Testis (tissue), 5 donors: ENCODE measurements at places on chromosomes 12 and 14. TPM values are rescaled to one million over a fixed set of nuclear protein-coding genes. Genes with fewer than 3 reads are reported as not detected.

GRCh38 chr12:119713551-119714031 lies 45.7 kb downstream of the PRKAB1 start:
- H3K27ac ChIP-seq = no peak overlapping the region
- no peak overlapping the region for H3K4me3 ChIP-seq
- no peaks in the 10 kb centered on the region for H3K27me3 ChIP-seq
- no peaks in the 10 kb centered on the region for H3K36me3 ChIP-seq
- no peak for DNase-seq

TSFM gene
- 51.2 TPM for polyA plus RNA-seq

DNA sequence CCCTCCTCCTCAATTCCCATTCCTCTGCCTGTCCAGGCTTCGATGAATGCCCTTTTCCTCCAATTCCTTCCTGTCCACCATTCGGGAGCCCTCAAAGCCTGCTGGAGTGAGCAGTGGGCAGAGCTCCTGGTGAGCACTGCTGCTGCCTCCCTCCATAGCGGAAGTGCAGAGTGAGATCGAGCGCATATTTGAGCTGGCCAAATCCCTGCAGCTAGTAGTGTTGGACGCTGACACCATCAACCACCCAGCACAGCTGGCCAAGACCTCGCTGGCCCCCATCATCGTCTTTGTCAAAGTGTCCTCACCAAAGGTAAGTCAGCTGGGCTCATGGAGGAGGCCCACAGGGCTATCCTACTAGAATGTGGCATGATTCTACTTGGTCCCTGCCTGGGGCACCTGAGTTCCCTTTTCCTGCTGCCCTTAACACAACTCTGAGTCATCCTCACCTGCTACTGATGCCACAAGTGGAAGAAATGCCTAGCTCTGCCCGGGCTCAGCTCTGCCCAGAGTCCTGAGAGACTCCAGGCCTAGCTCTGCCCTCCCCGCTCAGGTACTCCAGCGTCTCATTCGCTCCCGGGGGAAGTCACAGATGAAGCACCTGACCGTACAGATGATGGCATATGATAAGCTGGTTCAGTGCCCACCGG lies 8.0 kb downstream of the CACNB3 start:
- no peak overlapping the region for H3K27ac ChIP-seq
- no peaks in the 10 kb centered on the region for H3K36me3 ChIP-seq
- DNase-seq = no peak

DNA sequence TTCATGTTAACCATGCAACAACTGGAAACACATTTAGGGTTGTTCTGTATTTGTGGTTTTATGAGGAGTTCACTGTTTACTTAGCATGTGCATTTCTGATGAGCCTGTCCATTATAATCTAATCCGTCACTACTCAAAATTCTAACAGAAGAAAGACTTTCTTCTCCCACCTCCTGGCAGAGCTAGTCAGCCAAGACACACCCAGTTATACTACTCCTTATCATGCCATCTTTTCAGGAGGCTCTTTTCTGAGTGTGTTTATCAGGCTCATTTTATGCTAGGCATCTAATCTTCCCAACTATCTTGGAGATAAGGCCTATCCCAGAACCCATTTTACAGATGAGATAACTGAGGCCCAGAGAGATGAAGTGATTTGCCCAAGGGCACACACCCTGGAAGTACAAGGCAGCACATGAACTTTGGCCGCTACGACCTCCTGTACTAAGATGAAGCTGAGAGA lies 10.4 kb upstream of the MED13L start:
- H3K27ac ChIP-seq = no peak overlapping the region
- DNase-seq = no peak
- H3K27me3 ChIP-seq = no peaks in the 10 kb centered on the region
- no peaks in the 10 kb centered on the region for H3K4me1 ChIP-seq
- no peak overlapping the region for H3K4me3 ChIP-seq
- H3K36me3 ChIP-seq = no peaks in the 10 kb centered on the region

AQP6 gene
- 3.1 TPM for polyA plus RNA-seq

DNA sequence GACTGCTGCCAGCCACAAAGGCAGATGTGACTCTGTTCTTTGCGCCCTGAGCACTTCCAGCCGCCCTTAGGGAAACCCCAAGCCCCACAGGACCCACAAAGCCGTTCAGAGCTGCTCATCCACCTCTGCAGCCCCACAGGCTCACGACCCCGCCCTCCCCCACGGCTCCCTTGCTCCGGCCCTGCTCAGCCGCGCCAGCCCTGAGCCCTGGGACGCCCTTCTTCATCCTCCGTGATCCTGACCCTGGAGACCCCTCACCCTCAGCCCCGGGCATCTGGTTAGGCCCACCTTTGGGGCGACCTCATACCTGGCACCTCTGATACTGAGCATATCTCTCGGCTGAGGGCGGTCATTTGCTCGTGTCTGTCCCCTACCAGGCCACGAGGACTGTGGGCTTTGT lies 125.8 kb upstream of the EVL start:
- no peaks in the 10 kb centered on the region for H3K27me3 ChIP-seq
- no peak for DNase-seq
- no peak overlapping the region for H3K4me3 ChIP-seq
- no peaks in the 10 kb centered on the region for H3K36me3 ChIP-seq
- no peak overlapping the region for H3K27ac ChIP-seq
- H3K4me1 ChIP-seq = no peaks in the 10 kb centered on the region

GRCh38 chr12:29634057-29634456 lies 136.6 kb upstream of the OVCH1 start:
- H3K27ac ChIP-seq = no peak overlapping the region
- no peak for DNase-seq
- no peak overlapping the region for H3K4me3 ChIP-seq
- no peaks in the 10 kb centered on the region for H3K27me3 ChIP-seq

FLVCR2 gene
- 49.6 TPM for polyA plus RNA-seq

ACOT6 gene
- polyA plus RNA-seq = 0.57 TPM

SCNN1A gene
- 14.6 TPM for polyA plus RNA-seq

DNA sequence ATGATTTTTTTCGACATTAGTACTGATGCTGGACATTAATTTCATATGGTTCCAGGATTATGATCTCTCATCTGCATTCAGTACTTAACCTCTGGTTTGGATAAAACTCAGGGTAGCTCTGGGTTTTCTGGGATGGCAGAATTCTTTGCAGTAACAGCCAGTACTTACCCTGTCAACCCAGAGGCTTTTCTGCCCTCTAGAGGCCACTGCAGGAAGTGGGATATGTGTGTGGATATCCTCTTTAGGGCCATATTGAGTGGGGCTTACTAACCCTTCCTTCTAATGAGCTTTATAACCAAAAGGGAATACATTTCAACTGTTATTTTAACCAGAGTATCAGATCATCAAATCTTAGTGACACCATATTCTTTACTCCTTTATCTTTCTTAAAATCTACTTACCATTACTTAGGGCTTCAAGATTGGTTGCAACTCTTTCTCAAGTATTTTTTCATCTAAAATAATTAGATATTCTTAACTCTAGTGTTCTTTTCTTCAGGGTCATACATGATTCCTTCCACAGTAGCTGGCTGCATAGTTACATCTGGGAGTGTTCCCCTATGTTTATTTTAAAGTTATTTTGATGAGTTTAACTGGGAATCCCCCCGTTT lies 488.0 kb upstream of the STXBP6 start:
- no peak overlapping the region for H3K27ac ChIP-seq
- no peaks in the 10 kb centered on the region for H3K27me3 ChIP-seq
- DNase-seq = peak; percentile 81
- no peaks in the 10 kb centered on the region for H3K36me3 ChIP-seq
- H3K4me1 ChIP-seq = no peaks in the 10 kb centered on the region

GRCh38 chr14:99936056-99936455 lies 129.2 kb upstream of the EVL start:
- no peaks in the 10 kb centered on the region for H3K27me3 ChIP-seq
- H3K4me1 ChIP-seq = no peaks in the 10 kb centered on the region
- no peak overlapping the region for H3K27ac ChIP-seq

- H3K27ac ChIP-seq = no peak overlapping the region
- no peak for DNase-seq
- H3K36me3 ChIP-seq = no peaks in the 10 kb centered on the region
Observed at GRCh38 chr12:12800406-12801180, 12.6 kb upstream of the DDX47 start.

DNA sequence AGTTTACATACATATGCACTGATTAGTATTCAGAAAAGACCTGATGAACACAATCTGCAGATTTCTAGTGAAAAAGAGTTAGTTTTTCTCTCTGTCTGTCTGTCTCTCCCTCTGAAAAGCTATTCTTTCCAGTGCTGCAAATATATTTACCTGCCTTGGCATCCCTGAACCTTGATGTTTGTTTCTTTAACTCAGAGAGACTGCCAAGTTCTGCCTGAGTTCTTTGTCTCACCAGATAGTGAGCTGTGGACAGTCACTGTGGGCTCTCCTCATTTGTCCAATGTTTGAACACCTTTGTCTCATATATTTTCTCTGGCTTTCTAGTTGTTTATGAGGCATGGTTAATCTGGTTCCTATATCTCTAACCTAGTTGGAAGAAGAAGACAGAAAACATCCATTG lies 250.4 kb downstream of the SOX5 start:
- no peaks in the 10 kb centered on the region for H3K36me3 ChIP-seq
- H3K4me3 ChIP-seq = no peak overlapping the region
- H3K4me1 ChIP-seq = no peaks in the 10 kb centered on the region
- DNase-seq = no peak
- H3K27ac ChIP-seq = no peak overlapping the region

PTGER2 gene
- polyA plus RNA-seq = 5.3 TPM

GRCh38 chr14:93011141-93011529 lies 88.2 kb downstream of the CHGA start:
- no peak overlapping the region for H3K27ac ChIP-seq
- peaks cover 76% of the 10 kb centered on the region for H3K4me1 ChIP-seq
- no peak overlapping the region for H3K4me3 ChIP-seq
- H3K27me3 ChIP-seq = no peaks in the 10 kb centered on the region
- DNase-seq = no peak

DNA sequence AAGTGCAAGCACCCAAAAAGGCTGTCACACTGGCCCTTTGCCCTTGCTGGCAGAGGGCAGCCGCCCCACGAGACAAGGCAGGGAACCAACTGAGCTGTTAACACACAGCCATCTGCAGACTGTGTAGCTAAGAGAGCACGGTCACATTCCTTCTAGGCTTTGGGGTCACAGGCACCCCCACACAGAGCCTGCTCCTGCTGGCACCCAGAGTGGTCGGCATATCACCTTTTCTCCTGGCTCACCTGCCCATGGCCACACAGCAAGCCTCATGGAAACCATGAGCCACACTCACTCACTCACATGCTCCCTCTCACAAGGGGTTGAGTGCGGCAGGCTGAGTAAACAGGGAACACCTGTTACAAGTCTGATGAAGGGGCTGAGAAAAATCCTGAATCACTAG lies 214.5 kb downstream of the PCNX1 start:
- no peak for DNase-seq
- H3K4me1 ChIP-seq = peaks cover 10% of the 10 kb centered on the region
- H3K36me3 ChIP-seq = no peaks in the 10 kb centered on the region

DNA sequence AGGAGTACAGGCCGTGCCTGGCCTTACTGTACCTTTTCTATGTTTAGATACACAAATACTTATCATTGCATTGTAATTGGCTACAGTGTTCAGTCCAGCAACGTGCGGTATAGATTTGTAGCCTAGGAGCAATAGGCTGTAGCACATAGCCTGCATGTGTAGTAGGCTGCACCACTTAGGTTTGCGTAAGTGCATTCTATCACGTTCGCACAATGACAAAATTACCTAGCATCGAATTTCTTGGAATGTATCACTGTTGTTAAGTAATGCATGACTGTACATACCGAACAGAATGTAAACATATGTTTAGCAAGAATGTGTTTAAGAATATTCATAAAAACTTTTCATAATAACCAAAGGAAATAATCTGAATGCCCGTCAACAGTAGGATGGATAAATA lies 31.9 kb downstream of the VRTN start:
- H3K4me3 ChIP-seq = no peak overlapping the region
- no peak for DNase-seq
- no peaks in the 10 kb centered on the region for H3K4me1 ChIP-seq

- no peaks in the 10 kb centered on the region for H3K36me3 ChIP-seq
- no peak overlapping the region for H3K4me3 ChIP-seq
Observed at GRCh38 chr12:29744365-29744764, 39.4 kb downstream of the TMTC1 start.

- no peaks in the 10 kb centered on the region for H3K36me3 ChIP-seq
- no peak for DNase-seq
- H3K4me3 ChIP-seq = no peak overlapping the region
- no peaks in the 10 kb centered on the region for H3K4me1 ChIP-seq
- H3K27ac ChIP-seq = no peak overlapping the region
Observed at GRCh38 chr12:65269603-65270002, 8.9 kb upstream of the MSRB3 start.

HRK gene
- polyA plus RNA-seq = 0.57 TPM

ARHGAP9 gene
- 111 TPM for polyA plus RNA-seq

DNA sequence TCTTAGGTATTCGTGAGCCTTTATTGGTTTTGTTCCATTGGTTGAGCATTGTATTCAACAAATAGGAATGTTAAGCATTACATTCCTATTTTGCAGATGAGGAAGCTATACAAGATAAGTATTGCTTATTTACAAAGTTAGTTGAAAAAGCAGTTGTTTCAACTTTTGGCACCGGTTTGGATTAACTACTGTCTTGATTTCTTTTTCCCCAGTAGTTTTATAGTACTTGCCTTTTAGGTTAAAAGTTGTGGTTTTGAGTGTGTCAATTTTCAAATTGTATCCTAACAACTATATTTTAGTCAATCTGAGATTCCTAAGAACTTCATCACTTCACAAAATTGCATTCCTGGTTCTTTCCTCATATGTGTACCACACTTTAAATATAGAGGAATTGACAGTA lies 23.8 kb upstream of the MBIP start:
- no peak for DNase-seq
- no peak overlapping the region for H3K4me3 ChIP-seq
- no peak overlapping the region for H3K27ac ChIP-seq
- no peaks in the 10 kb centered on the region for H3K36me3 ChIP-seq
- H3K4me1 ChIP-seq = no peaks in the 10 kb centered on the region

DNA sequence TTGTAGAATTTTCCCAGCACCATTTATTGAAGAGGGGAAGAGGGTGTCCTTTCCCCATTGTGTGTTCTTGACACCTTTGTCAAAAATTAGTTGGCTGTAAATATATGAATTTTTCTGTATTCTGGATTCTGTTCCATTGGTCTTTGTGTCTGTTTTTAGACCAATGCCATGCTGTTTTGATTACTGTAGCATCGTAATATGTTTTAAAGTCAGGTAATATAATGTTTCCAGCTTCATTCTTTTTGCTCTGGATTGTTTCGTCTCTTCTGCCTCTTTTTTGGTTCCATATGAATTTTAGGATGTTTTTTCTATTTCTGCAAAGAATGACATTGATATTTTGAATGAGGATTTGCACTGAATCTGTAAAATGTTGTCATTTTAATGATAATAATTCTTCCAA lies 331.9 kb upstream of the RGS6 start:
- H3K27me3 ChIP-seq = no peaks in the 10 kb centered on the region
- DNase-seq = no peak
- no peaks in the 10 kb centered on the region for H3K36me3 ChIP-seq

RNF212B gene
- 18.3 TPM for polyA plus RNA-seq

GRCh38 chr14:36520601-36521525 lies 831 bp upstream of the NKX2-1 start:
- peaks cover 8% of the 10 kb centered on the region for H3K27me3 ChIP-seq
- peaks cover 8% of the 10 kb centered on the region for H3K4me1 ChIP-seq
- H3K36me3 ChIP-seq = no peaks in the 10 kb centered on the region
- H3K27ac ChIP-seq = no peak overlapping the region

KLHDC1 gene
- polyA plus RNA-seq = 7.6 TPM

GOLT1B gene
- polyA plus RNA-seq = 24.6 TPM

LGR5 gene
- 0.25 TPM for polyA plus RNA-seq

GRCh38 chr12:93841671-93842070 lies 164.5 kb downstream of the CRADD start:
- DNase-seq = no peak
- no peak overlapping the region for H3K27ac ChIP-seq
- H3K36me3 ChIP-seq = no peaks in the 10 kb centered on the region
- H3K4me3 ChIP-seq = no peak overlapping the region
